Endodermal cell (in vitro differentiated cells): ENCODE measurements at places on chromosomes 4 and X. TPM values are rescaled to one million over a fixed set of nuclear protein-coding genes. Genes with fewer than 3 reads are reported as not detected.

Gene AFP
- total RNA-seq = not detected in 3 replicates

Gene FAM9A
- not detected in 2 replicates for total RNA-seq

Gene EIF1AX
- 121 and 129 TPM in 2 replicates for total RNA-seq

Gene MAGEH1
- 37.9 to 58.5 TPM (median 39.5 TPM) in 3 replicates for total RNA-seq

Gene ADH1B
- total RNA-seq = not detected in 2 replicates

Gene KIAA1210
- not detected in 3 replicates for total RNA-seq

Gene L1CAM
- total RNA-seq = 29.0 and 35.2 TPM in 2 replicates

Gene FHIP1A
- 18.9 and 19.5 TPM in 2 replicates for total RNA-seq

GRCh38 chrX:13279279-13280018 is 40.4 kb downstream of the ATXN3L start:
- DNase-seq = peak; percentile 62

DNA sequence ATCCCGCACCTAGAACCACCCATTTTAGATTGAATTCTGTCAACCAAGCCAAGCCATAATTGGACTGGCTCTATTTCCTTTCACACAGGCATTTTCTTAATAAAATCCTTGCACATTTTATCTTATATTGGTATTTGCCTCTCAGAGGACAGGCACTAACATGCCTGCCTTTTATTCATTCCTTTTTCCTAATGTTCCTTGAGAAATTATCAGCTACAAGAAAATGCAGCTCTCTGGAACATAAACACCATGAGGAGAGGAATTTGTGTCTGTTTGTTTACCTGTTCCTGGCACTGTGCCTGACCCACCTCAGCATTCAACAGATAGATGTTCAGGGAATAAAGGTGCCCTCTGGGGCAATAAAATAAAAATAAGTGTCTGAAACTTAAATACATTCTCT is 116.2 kb downstream of the PDHA2 start:
- DNase-seq = no peak

DNA sequence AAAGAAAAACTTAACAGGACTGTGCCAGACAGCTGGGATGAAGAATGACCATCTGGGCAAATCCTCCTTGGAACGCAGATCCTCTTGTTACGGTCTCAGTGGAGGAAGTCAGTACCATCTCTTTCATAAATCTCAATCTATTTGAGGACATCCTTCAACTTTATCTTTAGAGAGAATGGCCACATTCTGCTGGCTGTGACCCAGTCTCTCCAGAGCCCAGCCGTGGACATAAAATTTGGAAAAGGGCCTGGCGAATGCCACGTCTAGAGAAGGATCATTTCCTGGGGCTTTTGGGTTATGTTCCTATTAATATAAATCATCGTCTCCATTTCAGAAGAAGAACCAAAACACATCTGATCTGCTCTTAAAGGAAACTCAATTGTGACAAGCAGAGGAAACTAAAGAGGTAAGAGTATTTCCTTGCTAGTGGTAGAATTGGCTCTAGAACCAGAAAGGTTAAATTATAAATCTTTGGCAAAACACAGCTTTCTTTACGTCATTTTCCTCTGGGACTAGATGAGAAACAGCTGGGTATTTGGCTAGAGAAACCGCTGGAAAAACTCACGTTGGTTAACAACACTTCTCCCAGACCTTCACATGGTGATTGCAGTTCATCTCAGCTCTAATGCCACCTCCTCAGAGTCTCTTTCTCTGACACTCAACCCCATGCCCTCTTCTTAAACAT is 164.7 kb downstream of the CHIC2 start:
- DNase-seq = no peak

GRCh38 chrX:19744231-19744630 is 143.2 kb downstream of the SH3KBP1 start:
- DNase-seq = no peak

DNA sequence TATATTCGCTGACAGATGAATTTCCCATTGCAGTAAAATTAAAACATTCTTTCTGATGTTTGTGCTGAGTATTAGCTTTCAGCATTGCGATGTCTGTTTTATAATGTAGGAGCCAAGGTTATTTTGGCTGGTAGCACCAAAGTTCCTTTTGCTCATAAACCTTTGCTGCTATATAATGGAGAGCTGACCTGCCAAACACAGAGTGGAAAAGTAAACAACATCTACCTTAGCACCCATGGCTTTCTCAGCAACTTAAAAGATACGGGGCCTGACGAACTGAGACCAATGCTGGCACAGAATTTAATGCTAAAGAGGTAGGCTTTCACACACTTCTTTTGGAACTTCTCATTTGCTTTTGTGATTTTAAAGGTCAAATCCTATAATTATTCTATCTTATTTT is 46.0 kb downstream of the WDR19 start:
- DNase-seq = no peak

DNA sequence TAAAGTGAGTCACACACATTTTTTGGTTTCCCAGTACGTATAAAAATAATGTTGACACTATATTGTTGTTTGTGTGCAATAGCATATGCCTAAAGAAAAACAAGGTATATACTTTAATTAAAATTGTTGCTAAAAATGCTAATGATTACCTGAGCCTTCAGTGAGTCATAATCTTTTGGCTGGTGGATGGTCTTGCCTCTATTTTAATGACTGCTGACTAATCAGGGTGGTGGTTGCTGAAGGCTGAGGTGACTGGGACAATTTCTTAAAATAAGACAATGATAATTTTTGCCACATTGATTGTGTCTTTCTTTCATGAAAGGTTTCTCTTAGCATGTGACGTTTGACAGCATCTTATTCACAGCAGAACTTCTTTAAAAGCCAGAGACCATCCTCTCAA is 21.0 kb upstream of the ANXA10 start:
- DNase-seq = no peak

DNA sequence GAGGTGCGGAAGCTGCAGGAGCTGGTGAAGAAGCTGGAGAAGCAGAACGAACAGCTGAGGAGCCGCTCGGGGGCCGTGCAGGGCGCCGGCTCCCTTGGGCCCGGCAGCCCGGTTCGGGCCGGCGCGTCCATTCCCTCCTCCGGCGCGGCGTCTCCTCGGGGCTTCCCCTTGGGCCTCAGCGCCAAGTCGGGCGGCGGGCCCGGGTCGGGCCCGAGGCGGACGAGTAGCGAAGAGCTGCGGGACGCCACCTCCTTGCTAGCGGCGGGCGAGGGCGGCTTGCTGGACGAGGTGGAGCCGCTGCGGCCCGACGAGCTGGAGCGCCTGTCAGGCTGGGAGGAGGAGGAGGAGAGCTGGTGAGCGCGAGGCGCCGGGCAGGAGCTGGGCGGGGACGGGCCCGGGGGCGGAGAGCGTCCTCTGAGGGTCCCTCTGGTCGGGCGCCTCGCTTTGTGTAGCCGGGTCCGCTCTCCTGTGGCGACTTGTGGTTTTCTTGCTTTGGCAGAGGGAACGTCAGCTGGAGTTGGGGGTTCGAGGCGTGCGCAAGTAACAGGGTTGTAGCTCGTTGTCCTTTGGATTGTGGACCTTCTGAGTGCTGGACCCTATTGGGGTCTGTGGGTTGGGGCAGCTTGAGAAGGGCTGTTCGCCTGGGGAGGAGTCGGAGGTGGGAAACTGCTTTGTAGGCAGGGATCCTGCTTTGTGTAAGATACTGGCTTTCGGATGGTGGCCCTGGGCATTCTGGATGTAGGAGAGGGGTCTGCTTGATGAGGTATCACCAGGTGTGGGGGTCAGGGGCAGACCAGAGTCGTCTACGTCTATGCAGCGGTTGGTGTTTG is 662 bp downstream of the SLAIN2 start:
- peak; percentile 88 for DNase-seq

DNA sequence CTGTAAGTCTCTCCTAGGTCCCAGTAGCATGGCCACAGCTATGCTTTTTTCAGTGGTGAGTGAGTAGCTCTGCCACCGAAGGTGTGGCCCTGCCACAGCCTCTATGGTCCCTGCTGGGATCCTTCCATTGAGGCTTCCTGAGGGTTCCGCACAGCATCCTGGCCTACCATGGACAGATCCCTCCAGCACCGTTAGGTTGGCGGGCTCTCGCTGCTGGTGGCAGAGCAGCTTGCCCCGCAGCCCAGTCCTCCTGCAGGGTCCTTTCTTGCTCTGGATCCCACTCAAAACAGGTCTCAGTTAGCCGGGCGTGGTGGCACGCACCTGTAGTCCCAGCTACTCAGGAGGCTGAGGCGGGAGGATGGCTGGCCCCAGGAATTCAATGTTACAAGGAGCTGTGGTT is 2.4 kb upstream of the PDZD4 start:
- peak; percentile 64 for DNase-seq

GRCh38 chr4:4913147-4913561 is 53.7 kb downstream of the MSX1 start:
- DNase-seq = no peak

GRCh38 chr4:185831125-185831815 is 19.3 kb upstream of the SORBS2 start:
- DNase-seq = no peak

DNA sequence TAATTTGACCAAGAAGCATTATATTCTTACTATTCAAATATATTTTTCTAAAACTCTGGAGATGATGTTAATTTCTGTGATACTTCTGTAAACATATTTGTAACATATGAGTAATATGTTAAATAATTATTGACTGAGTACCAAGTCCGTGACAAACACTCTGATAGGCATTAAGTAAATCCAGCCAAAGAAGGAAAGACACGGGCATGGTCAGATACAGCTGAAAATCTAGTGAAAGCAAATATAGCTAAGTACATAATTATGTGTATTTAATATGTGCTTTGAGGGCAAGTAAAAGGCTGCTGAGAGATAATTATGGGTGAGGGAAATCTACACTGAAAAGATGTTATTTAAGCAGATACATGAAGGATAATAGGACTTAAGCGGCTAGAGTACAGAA is 1263.6 kb upstream of the ADGRL3 start:
- DNase-seq = no peak

DNA sequence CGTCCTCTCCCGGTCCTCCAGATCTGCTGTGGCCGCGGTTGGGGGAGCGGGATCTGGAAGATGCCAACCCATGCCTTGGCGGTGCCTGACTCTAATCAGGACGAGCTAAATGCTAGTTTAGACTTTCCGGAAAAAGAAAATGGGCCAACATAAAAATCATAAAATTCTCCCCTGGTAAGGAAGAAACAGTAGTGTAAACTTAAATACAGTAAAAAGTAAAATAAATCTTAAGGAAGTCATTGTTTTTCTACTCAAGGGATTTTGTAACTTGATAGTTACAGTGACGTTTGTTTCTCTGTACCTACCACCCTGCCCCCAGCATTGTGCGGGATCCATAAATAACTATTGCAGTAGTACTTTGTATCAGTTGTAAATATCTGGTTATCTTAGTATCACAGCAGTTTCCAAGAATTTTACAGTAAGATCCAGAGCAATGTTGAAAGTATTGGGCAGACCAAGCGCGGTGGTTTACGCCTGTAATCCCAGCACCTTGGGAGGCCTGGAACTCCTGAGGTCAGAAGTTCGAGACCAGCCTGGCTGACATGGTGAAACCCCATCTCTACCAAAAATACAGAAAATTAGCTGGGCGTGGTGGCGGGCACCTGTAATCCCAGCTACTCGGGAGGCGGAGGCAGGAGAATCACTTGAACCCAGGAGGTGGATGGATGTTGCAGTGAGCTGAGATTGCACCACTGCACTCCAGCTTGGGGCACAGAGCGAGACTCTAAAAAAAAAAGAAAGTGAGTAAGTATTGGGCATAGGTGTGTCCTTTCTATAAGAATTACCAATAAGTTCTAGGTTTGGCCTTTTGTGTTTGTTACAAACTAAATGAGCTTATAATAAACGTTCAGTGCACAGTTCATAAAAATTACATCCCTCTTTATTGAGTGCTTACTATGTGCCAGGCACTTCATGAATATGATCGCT is 1.0 kb upstream of the PLA2G12A start:
- DNase-seq = no peak

- no peak for DNase-seq
Observed at GRCh38 chr4:37685823-37686372, 278 bp downstream of the RELL1 start.

DNA sequence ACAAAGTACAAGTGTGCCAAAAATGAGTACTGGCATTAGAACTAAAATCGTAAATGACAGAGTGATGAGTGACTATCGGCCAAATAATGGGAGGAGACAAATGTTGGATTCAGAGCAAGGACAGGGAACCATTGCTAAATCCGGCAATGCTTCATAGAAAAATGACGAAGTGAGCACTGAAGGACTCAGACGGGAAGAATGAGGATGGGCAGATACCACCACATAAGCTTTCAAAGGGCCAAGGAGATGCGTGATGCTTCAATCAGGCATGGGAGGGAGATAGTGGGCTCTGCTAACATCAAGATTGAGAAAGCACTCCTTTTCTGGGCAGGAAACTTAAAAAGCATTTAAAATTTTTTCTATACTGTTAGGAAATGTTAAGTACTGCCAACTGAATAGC is 21.6 kb downstream of the RBBP7 start:
- no peak for DNase-seq

- DNase-seq = no peak
Observed at GRCh38 chrX:153876112-153876491, 9.9 kb downstream of the L1CAM start.

GRCh38 chr4:172881645-172882044 is 287.0 kb upstream of the GALNT7 start:
- no peak for DNase-seq

DNA sequence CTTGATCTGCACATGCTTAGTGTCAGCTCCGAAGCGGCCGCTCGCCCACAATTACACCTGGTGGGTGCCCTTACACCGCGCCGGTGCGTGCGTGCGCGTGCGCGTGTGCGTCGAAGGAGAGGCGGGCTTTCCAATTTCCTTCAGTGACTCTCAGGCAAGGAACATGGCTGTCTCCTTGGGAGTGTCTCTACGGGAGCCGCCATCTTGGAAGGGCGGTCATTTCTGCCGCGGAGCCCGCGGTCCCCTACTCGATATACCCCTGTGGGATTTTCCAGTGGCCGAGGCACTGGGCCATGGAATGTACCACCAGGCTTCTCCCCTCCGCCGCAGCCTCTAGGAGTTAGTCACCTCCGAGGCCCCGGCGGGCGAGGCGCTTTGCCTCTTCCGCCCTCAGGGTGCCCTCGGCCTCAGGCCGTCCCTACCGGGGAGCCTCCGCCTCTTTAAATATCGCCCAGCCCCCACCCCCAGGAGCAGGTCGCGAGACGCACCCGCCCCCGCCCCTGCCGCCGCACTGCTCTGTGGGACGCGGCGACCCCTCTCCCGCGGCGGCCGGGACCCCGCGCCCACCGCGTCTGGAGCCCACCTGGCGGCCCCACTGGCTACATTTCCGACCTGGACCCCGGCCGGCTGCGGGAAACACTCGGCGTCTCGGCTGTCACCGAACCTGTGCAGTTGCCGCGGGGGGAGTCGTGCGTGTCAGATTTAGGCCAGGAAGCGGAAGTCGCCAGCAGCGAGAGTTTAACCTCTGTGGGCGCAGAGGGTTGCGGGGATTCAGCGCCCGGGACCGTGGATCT is at the start of gene ZNF41:
ZNF41 (minus strand) TSS at position 711 of the 794 bp plus-strand sequence. CDS start 15,741 bp downstream, outside the sequence.
- DNase-seq = peak; percentile 91

DNA sequence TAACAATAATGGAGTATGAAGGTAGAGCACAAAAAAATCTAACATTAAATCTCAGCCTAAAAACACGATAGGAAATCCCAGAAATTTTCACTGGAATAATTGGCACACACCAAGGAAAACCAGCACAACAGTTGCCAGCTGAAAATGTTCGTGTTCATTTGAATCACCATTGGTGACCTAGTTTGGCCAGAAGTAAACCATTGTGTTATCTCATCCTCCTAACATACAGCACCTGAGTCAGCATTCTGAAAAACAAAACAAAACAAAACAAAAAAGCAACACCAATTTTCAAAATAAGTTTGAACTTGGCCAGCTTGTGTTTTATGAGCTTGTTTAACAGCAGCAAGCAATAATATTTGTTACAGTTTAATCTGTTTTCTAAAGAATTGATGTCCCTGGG is 41.1 kb downstream of the UCHL1 start:
- no peak for DNase-seq
